ENCODE measurements at places on chromosomes 3 and 15. TPM values are rescaled to one million over a fixed set of nuclear protein-coding genes. Genes with fewer than 3 reads are reported as not detected.
A peak's percentile ranks its signal among the peaks of the same experiment; 100 is the strongest.

BCL2A1 gene
- total RNA-seq, result not detected

MESP2 gene
- not detected for total RNA-seq

C3orf49 gene
- not detected for total RNA-seq

SLC9C1 gene
- not detected for total RNA-seq

DNA sequence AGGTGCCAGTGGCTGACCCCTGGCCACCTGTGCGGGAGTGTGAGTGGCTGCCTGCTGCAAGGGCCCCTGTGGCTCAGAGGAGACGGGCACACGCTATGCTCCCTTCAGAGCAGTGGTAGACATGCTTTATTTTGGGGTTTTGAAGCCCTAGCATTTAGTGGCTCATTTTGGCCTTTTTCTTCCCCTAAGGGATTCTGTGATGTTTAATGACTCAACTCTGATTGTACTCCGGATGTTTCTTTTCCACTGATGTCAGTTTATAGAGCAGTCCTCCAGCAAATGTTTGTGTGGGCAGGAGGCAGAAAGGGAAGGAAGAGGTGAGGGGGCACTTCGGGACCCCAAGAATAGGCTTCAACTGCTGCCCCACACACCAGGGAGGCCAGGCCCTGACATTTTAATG lies 288.9 kb upstream of the C2CD4B start:
- no peak for DNase-seq

SPSB4 gene
- not detected for total RNA-seq

- no peak for DNase-seq
These were observed 495.4 kb downstream of the FOXP1 start for GRCh38 chr3:71088019-71088708.

DNA sequence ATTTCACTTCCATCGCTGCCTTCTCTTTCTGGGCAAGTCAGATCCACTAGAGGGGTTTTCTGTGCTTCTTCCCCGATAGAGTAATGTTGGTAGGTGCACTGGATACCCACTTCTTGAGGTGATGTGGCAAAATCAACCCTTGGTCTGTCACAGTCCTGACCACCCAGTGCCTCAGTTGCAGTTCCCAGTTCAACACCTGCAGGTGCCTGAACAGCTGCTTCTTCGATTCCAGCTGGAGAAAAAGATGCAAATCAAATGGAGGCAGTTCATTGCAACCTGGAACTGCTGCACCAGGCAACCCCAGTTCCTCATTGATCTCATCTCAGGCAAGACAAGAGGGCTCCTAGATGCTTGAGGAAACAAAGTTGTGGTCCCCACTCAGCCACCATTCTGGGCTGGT lies 186.6 kb downstream of the UBE2E2 start:
- DNase-seq, result no peak

- DNase-seq, result no peak
These were observed 40.8 kb downstream of the CLSTN2 start for GRCh38 chr3:139975594-139976365.

LDHAL6B gene
- not detected for total RNA-seq

DNA sequence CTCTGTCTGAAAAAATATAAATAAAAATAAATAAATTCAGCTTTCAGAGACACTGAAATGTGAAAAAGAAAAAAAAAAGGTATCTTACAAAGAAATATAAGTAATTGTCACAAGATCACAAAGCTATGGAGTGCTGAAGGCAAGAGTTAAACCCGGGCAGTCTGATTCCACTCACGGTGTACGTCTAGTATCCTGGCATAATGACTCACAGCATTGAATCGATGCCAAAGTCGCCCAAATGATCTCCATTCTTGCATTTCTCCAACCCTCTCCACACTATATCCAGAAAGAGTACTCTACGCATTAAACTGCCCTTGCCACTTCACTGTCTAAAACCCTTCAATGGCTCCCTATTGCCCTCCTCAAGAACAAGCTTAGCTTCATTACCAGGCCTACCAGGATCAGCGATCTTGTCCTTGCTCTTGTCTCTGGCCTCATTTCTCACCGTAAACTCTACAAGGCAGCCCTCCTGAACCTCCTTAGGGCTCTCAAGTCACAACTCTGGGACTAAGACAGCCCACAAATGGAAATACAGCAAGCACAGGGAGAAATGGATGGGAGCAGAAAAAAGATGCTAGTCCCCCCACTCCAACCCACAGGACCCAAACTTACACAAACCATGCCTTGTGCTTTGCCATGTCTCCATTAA lies 7.7 kb downstream of the SUCLG2 start:
- peak; percentile 45 for DNase-seq

DNA sequence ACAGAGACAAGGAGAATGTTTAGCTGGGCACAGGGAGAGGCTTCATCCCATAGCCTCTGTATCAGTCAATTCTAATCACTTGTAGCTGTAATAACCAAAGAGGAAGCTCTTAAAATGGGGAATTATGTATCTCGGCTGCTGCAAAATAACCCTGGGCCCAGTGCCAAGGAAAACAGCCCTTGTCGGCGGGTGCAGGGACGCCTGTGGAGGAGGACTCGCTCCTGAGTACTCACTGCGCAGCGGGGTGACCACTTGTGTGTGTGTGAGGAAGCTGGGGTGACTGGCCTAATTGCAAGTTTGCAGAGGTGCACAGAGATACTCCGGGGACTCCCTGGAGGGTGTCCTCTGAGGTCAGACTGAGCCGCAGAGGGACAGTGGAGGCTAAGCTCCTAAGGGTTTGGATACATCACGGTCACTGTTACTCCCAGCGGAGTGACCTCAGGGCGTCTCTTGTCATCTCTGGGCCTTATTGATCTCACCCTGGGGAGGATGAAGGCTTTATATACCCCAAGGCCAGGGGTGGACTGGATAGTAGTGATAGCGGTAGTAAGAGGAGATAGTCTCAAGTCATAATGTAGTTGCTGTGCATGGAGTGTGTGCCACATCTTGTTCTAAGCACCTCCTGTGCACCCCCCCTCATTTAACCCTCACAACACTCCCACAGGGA lies 37.2 kb downstream of the SLC6A6 start:
- DNase-seq, result peak; percentile 75

GRCh38 chr15:41782371-41783282 lies 8.3 kb downstream of the MAPKBP1 start:
- no peak for DNase-seq

SELENOS gene
- 85.0 TPM for total RNA-seq
